ENCODE measurements at places on chromosomes 2 and 18. TPM values are rescaled to one million over a fixed set of nuclear protein-coding genes. Genes with fewer than 3 reads are reported as not detected.

The SLC9A2 gene
- polyA plus RNA-seq: not detected

The TTC27 gene
- polyA plus RNA-seq: 22.1 TPM

The CFAP53 gene
- not detected for polyA plus RNA-seq

The SATB2 gene
- polyA plus RNA-seq: not detected

The HOXD4 gene
- polyA plus RNA-seq: not detected

The THOC1 gene
- 14.6 TPM for polyA plus RNA-seq

The THUMPD2 gene
- polyA plus RNA-seq: 8.0 TPM

The DNAH7 gene
- polyA plus RNA-seq: not detected

The FAM117B gene
- 8.0 TPM for polyA plus RNA-seq

The EPB41L3 gene
- not detected for polyA plus RNA-seq

The C18orf32 gene
- polyA plus RNA-seq: 99.9 TPM

The PLCL1 gene
- 2.0 TPM for polyA plus RNA-seq

The ANKRD39 gene
- polyA plus RNA-seq: 29.6 TPM

The MEP1B gene
- polyA plus RNA-seq: 0.12 TPM

The EHD3 gene
- 4.3 TPM for polyA plus RNA-seq

The MAP2 gene
- polyA plus RNA-seq: 0.08 TPM

The UGT1A4 gene
- polyA plus RNA-seq: not detected

The DSG3 gene
- polyA plus RNA-seq: not detected

The XIRP2 gene
- not detected for polyA plus RNA-seq

The NR4A2 gene
- 25.5 TPM for polyA plus RNA-seq

The LBH gene
- polyA plus RNA-seq: 156 TPM

The TTN gene
- polyA plus RNA-seq: 2.0 TPM

The SERPINB2 gene
- not detected for polyA plus RNA-seq

The EFEMP1 gene
- not detected for polyA plus RNA-seq

The TRABD2A gene
- polyA plus RNA-seq: 36.6 TPM

The C2orf66 gene
- polyA plus RNA-seq: not detected

The KCTD1 gene
- 0.22 TPM for polyA plus RNA-seq

The LRP2 gene
- polyA plus RNA-seq: not detected

The TRIM43 gene
- not detected for polyA plus RNA-seq

The ZNF385B gene
- not detected for polyA plus RNA-seq

The SERPINB10 gene
- not detected for polyA plus RNA-seq

The ASXL2 gene
- 10.9 TPM for polyA plus RNA-seq

The KLHL29 gene
- 0.21 TPM for polyA plus RNA-seq

The HOXD10 gene
- polyA plus RNA-seq: not detected

The SEMA4F gene
- 8.3 TPM for polyA plus RNA-seq

The RPRM gene
- polyA plus RNA-seq: not detected

The CNGA3 gene
- polyA plus RNA-seq: not detected

The DSC2 gene
- polyA plus RNA-seq: not detected

The AQP12A gene
- polyA plus RNA-seq: not detected

The ALPI gene
- polyA plus RNA-seq: not detected

The PDE11A gene
- polyA plus RNA-seq: not detected

The KCNJ13 gene
- 0.20 TPM for polyA plus RNA-seq

The NYAP2 gene
- polyA plus RNA-seq: not detected

The HRH4 gene
- polyA plus RNA-seq: not detected

The ERBB4 gene
- not detected for polyA plus RNA-seq

The TFPI gene
- not detected for polyA plus RNA-seq

The SERPINB11 gene
- polyA plus RNA-seq: not detected

The DCDC2C gene
- not detected for polyA plus RNA-seq

The IGFBP5 gene
- not detected for polyA plus RNA-seq

The TBR1 gene
- polyA plus RNA-seq: not detected

The MYL1 gene
- polyA plus RNA-seq: not detected

The VWC2L gene
- not detected for polyA plus RNA-seq

The HOXD8 gene
- not detected for polyA plus RNA-seq

The SPATA3 gene
- polyA plus RNA-seq: not detected

The KCNF1 gene
- not detected for polyA plus RNA-seq

The AAK1 gene
- 114 TPM for polyA plus RNA-seq

The STON1 gene
- 0.28 TPM for polyA plus RNA-seq

Data from CD8-positive, alpha-beta memory T cell (primary cell).